ENCODE measurements at places on chromosomes 4 and X. TPM values are rescaled to one million over a fixed set of nuclear protein-coding genes. Genes with fewer than 3 reads are reported as not detected.

Gene RADX
- 2.9 TPM for total RNA-seq

Gene YY2
- total RNA-seq = 0.09 TPM

Gene FHIP1A
- 23.5 TPM for total RNA-seq

Gene TMPRSS11E
- total RNA-seq = 249 TPM

Gene ADH6
- total RNA-seq = not detected

Gene UGT2A1
- not detected for total RNA-seq

Gene KLHL4
- 0.47 TPM for total RNA-seq

Gene L1CAM
- 3.2 TPM for total RNA-seq

Gene PCDH10
- total RNA-seq = not detected

Gene NOX1
- total RNA-seq = not detected

Data from esophagus squamous epithelium (tissue), 5 donors.